ENCODE measurements at places on chromosomes 12 and 14. TPM values are rescaled to one million over a fixed set of nuclear protein-coding genes. Genes with fewer than 3 reads are reported as not detected.

The RNASE9 gene
- not detected for total RNA-seq

- no peaks in the 10 kb centered on the region for H3K4me1 ChIP-seq
- H3K36me3 ChIP-seq = peaks cover 73% of the 10 kb centered on the region
- no peaks in the 10 kb centered on the region for H3K27me3 ChIP-seq
- no peak for DNase-seq
These were observed 16.7 kb downstream of the PPP1CC start for GRCh38 chr12:110726028-110726427.

DNA sequence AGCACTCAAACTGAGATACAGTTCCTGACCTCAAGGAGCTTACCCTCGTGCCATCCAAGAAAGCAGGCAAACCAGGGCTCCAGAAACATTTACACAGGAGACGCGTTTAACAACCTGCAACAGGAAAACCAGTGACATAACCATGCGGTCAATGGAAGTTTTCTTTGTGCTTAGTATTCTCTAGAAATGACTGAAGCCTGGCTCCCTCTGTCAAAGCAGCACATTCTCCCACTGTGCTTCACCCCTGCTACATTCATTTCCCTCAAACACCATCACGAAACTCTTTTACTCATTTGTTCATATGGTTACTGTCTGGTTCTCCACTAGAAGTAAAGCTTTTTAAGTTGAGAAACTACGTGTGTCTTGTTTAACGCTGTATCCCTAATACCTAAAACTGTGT is 161.3 kb upstream of the CCND2 start:
- H3K4me3 ChIP-seq = no peak overlapping the region
- no peaks in the 10 kb centered on the region for H3K36me3 ChIP-seq
- peaks cover 17% of the 10 kb centered on the region for H3K4me1 ChIP-seq
- DNase-seq = no peak
- no peak overlapping the region for H3K27ac ChIP-seq

DNA sequence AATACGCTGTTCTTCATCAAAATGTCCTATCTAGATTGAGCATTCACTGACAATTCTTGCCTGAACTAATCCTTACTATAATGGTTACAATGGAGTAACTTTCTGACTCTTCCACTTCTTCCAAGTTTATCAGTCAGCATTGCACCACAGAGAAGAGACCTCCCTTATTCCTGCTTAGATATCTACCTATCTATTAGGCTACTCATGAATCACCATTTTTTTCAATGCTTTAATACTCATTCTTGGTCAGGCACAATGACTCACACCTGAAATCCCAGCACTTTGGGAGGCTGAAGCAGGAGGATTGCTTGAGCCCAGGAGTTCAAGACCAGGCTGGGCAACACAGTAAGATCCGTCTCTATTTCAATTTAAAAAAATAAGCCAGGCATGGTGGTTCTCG is 39.3 kb downstream of the RPS6KA5 start:
- peak overlapping the region; percentile 83 for H3K27ac ChIP-seq
- no peaks in the 10 kb centered on the region for H3K36me3 ChIP-seq
- DNase-seq = no peak
- peaks cover 4% of the 10 kb centered on the region for H3K4me1 ChIP-seq

The GPR162 gene
- total RNA-seq = 3.0 TPM

The PRIMA1 gene
- total RNA-seq = 3.3 TPM

The RPL10L gene
- 8.6 TPM for total RNA-seq

DNA sequence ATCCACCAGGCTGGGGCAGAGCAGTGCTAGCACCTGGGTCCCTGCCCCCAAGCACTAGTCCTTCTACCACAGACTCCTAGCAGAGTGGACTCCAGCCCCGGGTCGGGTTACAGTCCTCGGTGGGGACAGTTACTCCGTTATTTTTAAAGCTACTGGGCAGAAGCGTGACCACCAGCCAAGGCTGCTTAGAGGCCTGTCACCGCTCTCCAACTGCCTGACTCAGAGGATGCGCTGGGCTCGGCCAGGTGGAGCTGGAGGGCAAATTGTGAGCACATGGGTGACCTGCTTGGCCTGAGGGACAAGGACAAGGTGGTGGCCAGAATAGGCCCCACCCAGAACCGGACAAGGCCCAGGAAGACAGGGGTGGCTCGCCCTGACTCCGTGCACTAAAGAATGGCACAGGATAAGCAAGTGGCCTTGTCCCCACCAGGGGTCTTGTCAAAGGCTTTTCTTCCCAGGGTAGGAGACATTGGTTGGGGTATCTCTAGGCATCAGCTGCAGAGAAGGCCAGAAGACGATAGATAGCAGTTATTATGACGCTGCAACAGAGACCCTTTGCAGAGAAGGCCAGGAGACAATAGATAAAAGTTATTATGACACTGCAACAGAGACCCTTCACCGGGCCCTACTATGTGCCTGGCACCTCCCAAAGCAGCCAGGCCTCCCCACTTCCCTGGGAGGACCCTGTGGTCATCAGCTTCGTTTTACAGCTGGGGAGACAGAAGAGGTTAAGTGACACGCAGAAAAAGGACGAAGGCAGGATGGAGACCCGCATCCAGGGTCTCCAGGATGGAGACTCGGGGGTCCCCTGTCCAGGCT is 1.6 kb downstream of the ABCB9 start:
- peaks cover 33% of the 10 kb centered on the region for H3K4me1 ChIP-seq
- no peak overlapping the region for H3K4me3 ChIP-seq
- H3K36me3 ChIP-seq = no peaks in the 10 kb centered on the region
- no peaks in the 10 kb centered on the region for H3K27me3 ChIP-seq
- no peak for DNase-seq
- H3K27ac ChIP-seq = no peak overlapping the region

DNA sequence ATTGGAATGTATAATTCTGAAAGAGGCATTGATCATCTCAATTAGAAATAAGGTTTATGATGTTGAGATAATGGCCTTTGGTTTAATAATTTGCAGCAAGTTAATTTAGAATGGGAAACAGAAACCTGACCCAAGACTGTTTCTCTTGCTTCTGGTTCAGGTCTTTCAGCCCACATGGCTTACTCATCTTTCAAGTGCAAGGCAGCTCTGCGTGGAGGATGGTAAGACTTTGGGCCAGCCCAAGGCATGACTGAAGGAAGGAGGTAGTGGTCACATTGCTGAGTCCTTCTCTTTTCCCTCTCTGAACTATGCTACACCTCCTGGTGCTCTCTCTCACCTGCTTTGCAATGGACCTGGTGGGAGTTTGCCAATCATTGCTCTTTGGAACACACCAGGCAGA is 98.7 kb downstream of the CAND1 start:
- DNase-seq = no peak
- no peak overlapping the region for H3K27ac ChIP-seq
- H3K36me3 ChIP-seq = no peaks in the 10 kb centered on the region
- no peaks in the 10 kb centered on the region for H3K4me1 ChIP-seq
- no peak overlapping the region for H3K4me3 ChIP-seq

GRCh38 chr12:19783547-19784444 is 344.5 kb downstream of the AEBP2 start:
- H3K4me1 ChIP-seq = no peaks in the 10 kb centered on the region
- no peaks in the 10 kb centered on the region for H3K36me3 ChIP-seq
- H3K27me3 ChIP-seq = no peaks in the 10 kb centered on the region
- H3K4me3 ChIP-seq = no peak overlapping the region
- no peak for DNase-seq

The CMA1 gene
- not detected for total RNA-seq

DNA sequence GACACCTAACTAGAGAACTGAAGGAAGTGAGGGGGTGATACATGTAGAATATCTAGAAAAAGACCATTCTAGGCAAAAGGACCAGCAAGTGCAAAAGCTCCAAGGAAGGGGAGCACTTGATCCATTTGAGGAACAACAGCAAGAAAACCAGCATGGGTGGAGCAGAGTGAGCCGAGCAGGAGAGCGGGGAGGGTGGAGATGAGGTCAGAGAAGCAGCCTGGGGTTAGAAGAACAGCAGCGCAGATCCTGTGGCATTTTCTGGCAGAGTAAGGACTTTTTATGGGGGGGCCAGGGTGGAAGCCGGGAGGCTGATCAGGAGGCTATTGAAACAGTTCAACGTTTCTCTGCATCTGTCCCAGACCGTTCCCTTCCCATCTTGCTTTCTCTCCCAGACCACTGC is 24.5 kb upstream of the TMCC3 start:
- no peak overlapping the region for H3K27ac ChIP-seq
- no peaks in the 10 kb centered on the region for H3K27me3 ChIP-seq
- no peaks in the 10 kb centered on the region for H3K4me1 ChIP-seq
- H3K4me3 ChIP-seq = no peak overlapping the region
- peak; percentile 30 for DNase-seq

- no peak for DNase-seq
- no peaks in the 10 kb centered on the region for H3K4me1 ChIP-seq
- H3K27ac ChIP-seq = no peak overlapping the region
- no peaks in the 10 kb centered on the region for H3K36me3 ChIP-seq
- H3K4me3 ChIP-seq = no peak overlapping the region
- H3K27me3 ChIP-seq = no peaks in the 10 kb centered on the region
These were observed 248.6 kb downstream of the EGLN3 start for GRCh38 chr14:33702293-33702692.

GRCh38 chr12:69894800-69895383 is 69.9 kb downstream of the MYRFL start:
- H3K36me3 ChIP-seq = no peaks in the 10 kb centered on the region
- no peak overlapping the region for H3K27ac ChIP-seq
- H3K4me1 ChIP-seq = no peaks in the 10 kb centered on the region
- DNase-seq = no peak
- no peaks in the 10 kb centered on the region for H3K27me3 ChIP-seq

DNA sequence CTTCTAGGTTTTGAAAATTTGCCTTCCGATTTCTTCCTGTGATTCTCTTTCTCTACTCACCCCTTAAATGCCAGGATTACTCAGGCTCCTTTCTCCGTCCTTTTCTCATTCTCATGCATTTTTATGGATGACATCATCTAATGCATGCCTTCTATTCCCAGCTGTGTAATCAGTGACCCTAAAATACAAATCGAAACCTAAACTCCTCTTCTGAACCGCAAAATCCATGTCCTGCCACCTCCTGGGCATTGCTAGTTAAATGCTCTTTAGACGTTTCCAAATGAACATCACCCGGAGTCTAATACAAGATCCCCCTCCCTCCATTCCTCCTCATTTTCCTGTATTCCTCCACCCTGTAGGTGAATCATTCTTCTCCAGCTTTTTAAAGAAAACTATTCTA is 1703.1 kb upstream of the FLRT2 start:
- H3K4me1 ChIP-seq = no peaks in the 10 kb centered on the region
- H3K4me3 ChIP-seq = no peak overlapping the region
- no peaks in the 10 kb centered on the region for H3K27me3 ChIP-seq
- no peak for DNase-seq
- H3K36me3 ChIP-seq = no peaks in the 10 kb centered on the region

- peak overlapping the region; percentile 30 for H3K27ac ChIP-seq
- H3K27me3 ChIP-seq = peaks cover 91% of the 10 kb centered on the region
- no peaks in the 10 kb centered on the region for H3K36me3 ChIP-seq
- H3K4me1 ChIP-seq = peaks cover 55% of the 10 kb centered on the region
These were observed 10.7 kb downstream of the STAC3 start for GRCh38 chr12:57240066-57240921.

DNA sequence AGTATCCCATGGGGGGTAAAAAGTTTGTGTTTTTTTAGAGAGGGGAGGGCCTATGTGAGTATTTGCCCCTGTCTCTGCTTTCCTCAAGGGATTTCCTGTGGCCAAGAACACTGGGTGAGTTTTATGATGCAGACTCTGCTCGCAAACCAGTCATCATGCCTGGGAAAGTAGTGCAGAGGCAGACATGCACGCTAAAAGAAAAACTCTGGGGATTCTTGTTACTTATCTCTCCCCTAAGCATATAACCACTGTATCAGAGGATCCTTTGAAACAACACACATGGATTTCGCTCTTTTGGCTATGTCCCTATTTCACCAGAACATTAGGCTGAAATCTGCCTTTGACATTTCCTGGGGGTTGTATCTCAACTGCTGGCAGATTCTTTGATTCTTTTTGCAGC is 1845.8 kb upstream of the SEL1L start:
- no peak overlapping the region for H3K4me3 ChIP-seq
- H3K4me1 ChIP-seq = no peaks in the 10 kb centered on the region
- no peaks in the 10 kb centered on the region for H3K27me3 ChIP-seq
- H3K36me3 ChIP-seq = no peaks in the 10 kb centered on the region
- H3K27ac ChIP-seq = no peak overlapping the region
- no peak for DNase-seq

GRCh38 chr14:91337699-91338335 is 79.8 kb downstream of the CCDC88C start:
- H3K36me3 ChIP-seq = peaks cover 6% of the 10 kb centered on the region
- H3K4me1 ChIP-seq = peaks cover 2% of the 10 kb centered on the region
- no peak overlapping the region for H3K4me3 ChIP-seq
- DNase-seq = no peak

- H3K4me1 ChIP-seq = no peaks in the 10 kb centered on the region
- peak; percentile 65 for DNase-seq
- no peaks in the 10 kb centered on the region for H3K36me3 ChIP-seq
- no peak overlapping the region for H3K4me3 ChIP-seq
These were observed 123.0 kb downstream of the GLT1D1 start for GRCh38 chr12:128976120-128976738.

GRCh38 chr12:71208053-71208685 is 50.4 kb upstream of the TSPAN8 start:
- no peaks in the 10 kb centered on the region for H3K27me3 ChIP-seq

- H3K4me3 ChIP-seq = no peak overlapping the region
- H3K36me3 ChIP-seq = no peaks in the 10 kb centered on the region
- H3K27me3 ChIP-seq = no peaks in the 10 kb centered on the region
- DNase-seq = no peak
- no peaks in the 10 kb centered on the region for H3K4me1 ChIP-seq
- H3K27ac ChIP-seq = no peak overlapping the region
These were observed 137.4 kb downstream of the PAPOLA start for GRCh38 chr14:96639550-96639949.

GRCh38 chr12:94326727-94327126 is 132.9 kb downstream of the CEP83 start:
- H3K4me1 ChIP-seq = no peaks in the 10 kb centered on the region
- no peak overlapping the region for H3K27ac ChIP-seq
- no peak overlapping the region for H3K4me3 ChIP-seq
- no peaks in the 10 kb centered on the region for H3K27me3 ChIP-seq

The KRT80 gene
- 0.14 TPM for total RNA-seq

The ADCK1 gene
- 7.8 TPM for total RNA-seq

- no peak overlapping the region for H3K4me3 ChIP-seq
- H3K27me3 ChIP-seq = no peaks in the 10 kb centered on the region
- DNase-seq = no peak
- no peaks in the 10 kb centered on the region for H3K4me1 ChIP-seq
These were observed 40.9 kb downstream of the PELI2 start for GRCh38 chr14:56159066-56159465.

DNA sequence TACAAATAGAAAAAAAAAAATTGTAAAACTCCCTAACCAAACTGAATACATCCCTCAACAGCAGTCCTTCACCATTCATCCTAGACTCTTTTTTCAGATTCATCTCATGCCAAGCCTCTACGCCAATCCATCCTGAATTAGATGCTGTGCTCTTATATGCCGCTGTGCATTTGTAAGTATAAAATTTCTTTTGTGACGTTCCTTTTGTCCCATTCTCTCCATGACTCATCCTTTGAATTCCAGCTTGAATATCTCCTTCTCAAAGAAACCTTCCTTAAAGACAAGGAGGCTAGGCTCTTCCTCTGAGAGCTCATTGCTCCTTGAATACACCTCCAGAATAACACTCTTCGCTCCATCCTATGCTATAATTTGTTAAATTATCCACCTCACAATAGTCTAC is 359.2 kb downstream of the RMST start:
- H3K27me3 ChIP-seq = no peaks in the 10 kb centered on the region
- H3K27ac ChIP-seq = no peak overlapping the region
- no peaks in the 10 kb centered on the region for H3K4me1 ChIP-seq
- no peak overlapping the region for H3K4me3 ChIP-seq
- no peaks in the 10 kb centered on the region for H3K36me3 ChIP-seq
